A549 treated with DMSO at 1 μM for 4 hours (cell line): ENCODE measurements at places on chromosomes 16 and 17. TPM values are rescaled to one million over a fixed set of nuclear protein-coding genes. Genes with fewer than 3 reads are reported as not detected.

TBC1D16 gene
- 7.3 to 11.7 TPM (median 10.0 TPM) in 5 replicates for total RNA-seq

TMEM92 gene
- 22.2 to 30.1 TPM (median 26.9 TPM) in 5 replicates for total RNA-seq

ZFP1 gene
- total RNA-seq, result 10.1 to 13.0 TPM (median 12.8 TPM) in 5 replicates

P2RX5 gene
- 12.3 to 23.6 TPM (median 21.9 TPM) in 5 replicates for total RNA-seq

FBXO39 gene
- not detected in 5 replicates for total RNA-seq

DYNLL2 gene
- total RNA-seq, result 19.9 to 24.7 TPM (median 24.2 TPM) in 5 replicates

CPHXL2 gene
- not detected in 5 replicates for total RNA-seq

MRTFB gene
- total RNA-seq, result 10.9 to 19.9 TPM (median 15.9 TPM) in 5 replicates

SLC5A11 gene
- total RNA-seq, result 0.47 to 0.80 TPM (median 0.53 TPM) in 5 replicates

SMIM36 gene
- not detected in 5 replicates for total RNA-seq

BCL6B gene
- total RNA-seq, result 0.09 TPM in 1 of 5 replicates, not detected in the others

GJD3 gene
- total RNA-seq, result 0.47 to 1.3 TPM (median 0.86 TPM) in 5 replicates

CD300LF gene
- not detected in 5 replicates for total RNA-seq

TMEM100 gene
- total RNA-seq, result not detected in 5 replicates

FGF11 gene
- 0.86 to 1.3 TPM (median 1.1 TPM) in 5 replicates for total RNA-seq

CDK5RAP3 gene
- 95.8 to 108 TPM (median 106 TPM) in 5 replicates for total RNA-seq

PTGES3L gene
- total RNA-seq, result 0.84 to 1.5 TPM (median 0.89 TPM) in 5 replicates

TP53TG3 gene
- total RNA-seq, result 0.17 to 1.1 TPM (median 0.42 TPM) in 4 of 5 replicates, not detected in the other

VTN gene
- 17.2 to 27.4 TPM (median 19.3 TPM) in 5 replicates for total RNA-seq

CD300LG gene
- total RNA-seq, result not detected in 5 replicates

NPIPB9 gene
- 0.69 to 2.3 TPM (median 1.8 TPM) in 5 replicates for total RNA-seq

ATAD5 gene
- 4.3 to 6.5 TPM (median 5.2 TPM) in 5 replicates for total RNA-seq

PRAC1 gene
- not detected in 5 replicates for total RNA-seq

BTBD17 gene
- 0.08 TPM in 1 of 5 replicates, not detected in the others for total RNA-seq

STAT5A gene
- total RNA-seq, result 6.0 to 6.8 TPM (median 6.7 TPM) in 5 replicates

ERN1 gene
- total RNA-seq, result 3.6 to 4.8 TPM (median 4.0 TPM) in 5 replicates

MYO15A gene
- 0.16 to 0.43 TPM (median 0.26 TPM) in 5 replicates for total RNA-seq

ACAP1 gene
- 3.9 to 7.6 TPM (median 4.2 TPM) in 5 replicates for total RNA-seq

KRT17 gene
- 0.81 to 1.3 TPM (median 0.97 TPM) in 5 replicates for total RNA-seq

FKBP10 gene
- total RNA-seq, result 95.7 to 118 TPM (median 108 TPM) in 5 replicates

OTOP2 gene
- total RNA-seq, result 0.06 to 0.18 TPM (median 0.07 TPM) in 5 replicates

TNFRSF13B gene
- total RNA-seq, result not detected in 5 replicates

STAC2 gene
- total RNA-seq, result 0.09 to 0.22 TPM (median 0.14 TPM) in 5 replicates

SOX15 gene
- total RNA-seq, result 0.36 to 0.44 TPM (median 0.37 TPM) in 5 replicates

CMTM2 gene
- not detected in 5 replicates for total RNA-seq

CPPED1 gene
- total RNA-seq, result 21.3 to 23.1 TPM (median 21.6 TPM) in 5 replicates

SYT17 gene
- 9.5 to 13.0 TPM (median 11.6 TPM) in 5 replicates for total RNA-seq

SNN gene
- 8.4 to 9.7 TPM (median 8.8 TPM) in 5 replicates for total RNA-seq

SULT1A2 gene
- total RNA-seq, result 0.09 to 0.22 TPM (median 0.15 TPM) in 3 of 5 replicates, not detected in the others

ARL5C gene
- not detected in 5 replicates for total RNA-seq

KRTAP4-3 gene
- not detected in 5 replicates for total RNA-seq

PNMT gene
- total RNA-seq, result 0.13 TPM in 1 of 5 replicates, not detected in the others

DUS1L gene
- 78.0 to 146 TPM (median 137 TPM) in 5 replicates for total RNA-seq
